Skeletal muscle cell (primary cell): ENCODE measurements at places on chromosomes 12 and 14.

- no peak for DNase-seq
Observed at GRCh38 chr12:103952497-103952896, 13.2 kb upstream of the TDG start.

DNA sequence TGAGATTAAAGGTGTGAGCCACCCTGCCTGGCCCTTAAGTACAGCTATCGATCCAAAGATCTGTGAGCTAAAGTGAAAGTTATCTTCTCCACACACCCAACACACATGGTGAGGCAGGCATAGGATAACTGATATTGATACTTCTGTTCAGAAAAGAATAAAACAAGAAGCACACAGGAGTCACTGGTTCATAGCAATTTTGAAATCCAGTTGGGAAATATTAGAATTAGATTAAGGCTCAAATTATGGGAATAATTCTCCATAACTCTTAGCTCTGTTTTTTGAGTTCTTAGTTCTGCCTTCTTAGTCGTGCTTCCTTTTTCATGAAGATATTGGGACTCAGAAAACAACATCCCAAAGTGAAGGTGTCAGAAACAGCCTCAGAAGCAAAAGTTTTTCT, 186.0 kb upstream of the PLXNC1 start:
- no peak for DNase-seq

- DNase-seq: no peak
Observed at GRCh38 chr14:100684154-100684553, 42.5 kb upstream of the DLK1 start.

DNA sequence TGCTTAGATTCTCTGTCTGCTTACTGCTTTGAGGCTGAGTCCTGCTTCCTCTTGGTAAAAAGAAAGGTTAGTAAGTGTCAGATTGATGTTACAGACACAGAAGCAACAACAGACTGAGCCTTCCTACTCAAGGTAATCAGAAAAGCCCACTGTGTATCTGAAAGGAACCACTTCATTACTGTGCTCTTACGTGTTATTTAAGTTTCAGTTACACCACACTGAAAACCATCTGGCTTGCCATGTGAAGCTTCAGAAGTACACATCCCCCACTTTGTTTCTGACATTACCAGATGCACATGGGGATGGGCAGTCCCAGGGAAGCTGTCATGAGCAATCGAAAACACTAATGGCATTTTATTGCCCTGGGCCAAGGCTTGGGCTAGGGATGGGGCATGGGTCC, 1290.1 kb downstream of the AACS start:
- no peak for DNase-seq

DNA sequence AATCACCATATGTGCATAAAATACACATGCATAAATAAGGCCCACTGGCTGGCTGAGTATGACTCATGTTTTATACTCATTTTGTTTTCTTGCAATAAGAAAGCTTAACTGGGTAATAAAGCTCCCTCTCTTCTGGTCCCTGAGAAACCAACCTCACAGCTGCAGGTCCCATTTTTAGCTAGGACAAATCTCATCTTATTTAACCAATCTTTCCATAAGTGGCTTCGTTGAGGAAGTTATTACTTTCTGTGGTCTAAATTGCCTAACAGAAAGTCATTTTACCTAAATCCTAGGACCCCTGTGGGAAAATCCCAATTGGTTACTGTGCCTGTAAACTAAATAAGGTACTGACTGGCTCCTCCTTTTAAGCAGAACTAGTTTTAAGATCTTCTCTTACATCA, 232.8 kb upstream of the FBXO33 start:
- DNase-seq: no peak

DNA sequence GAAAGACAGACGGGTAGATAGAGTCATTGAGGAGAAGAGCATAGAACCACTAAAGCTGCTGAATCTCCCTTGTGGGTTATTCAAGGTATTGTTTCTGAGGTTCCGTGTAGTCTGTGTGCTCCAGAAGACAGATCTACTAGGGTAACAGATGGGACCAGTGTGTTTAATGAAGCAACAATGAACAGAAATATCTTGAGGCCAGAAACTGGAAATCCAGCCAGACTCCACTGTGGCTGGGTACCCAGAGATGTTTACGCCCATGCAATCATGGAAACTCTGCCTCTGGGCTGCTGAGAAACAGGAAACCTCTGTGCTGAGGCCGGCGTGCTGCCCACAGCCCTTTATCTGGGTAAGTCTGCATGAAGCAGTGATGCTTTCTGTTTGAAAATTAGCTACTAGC, 8.3 kb downstream of the PROX2 start:
- DNase-seq: no peak

DNA sequence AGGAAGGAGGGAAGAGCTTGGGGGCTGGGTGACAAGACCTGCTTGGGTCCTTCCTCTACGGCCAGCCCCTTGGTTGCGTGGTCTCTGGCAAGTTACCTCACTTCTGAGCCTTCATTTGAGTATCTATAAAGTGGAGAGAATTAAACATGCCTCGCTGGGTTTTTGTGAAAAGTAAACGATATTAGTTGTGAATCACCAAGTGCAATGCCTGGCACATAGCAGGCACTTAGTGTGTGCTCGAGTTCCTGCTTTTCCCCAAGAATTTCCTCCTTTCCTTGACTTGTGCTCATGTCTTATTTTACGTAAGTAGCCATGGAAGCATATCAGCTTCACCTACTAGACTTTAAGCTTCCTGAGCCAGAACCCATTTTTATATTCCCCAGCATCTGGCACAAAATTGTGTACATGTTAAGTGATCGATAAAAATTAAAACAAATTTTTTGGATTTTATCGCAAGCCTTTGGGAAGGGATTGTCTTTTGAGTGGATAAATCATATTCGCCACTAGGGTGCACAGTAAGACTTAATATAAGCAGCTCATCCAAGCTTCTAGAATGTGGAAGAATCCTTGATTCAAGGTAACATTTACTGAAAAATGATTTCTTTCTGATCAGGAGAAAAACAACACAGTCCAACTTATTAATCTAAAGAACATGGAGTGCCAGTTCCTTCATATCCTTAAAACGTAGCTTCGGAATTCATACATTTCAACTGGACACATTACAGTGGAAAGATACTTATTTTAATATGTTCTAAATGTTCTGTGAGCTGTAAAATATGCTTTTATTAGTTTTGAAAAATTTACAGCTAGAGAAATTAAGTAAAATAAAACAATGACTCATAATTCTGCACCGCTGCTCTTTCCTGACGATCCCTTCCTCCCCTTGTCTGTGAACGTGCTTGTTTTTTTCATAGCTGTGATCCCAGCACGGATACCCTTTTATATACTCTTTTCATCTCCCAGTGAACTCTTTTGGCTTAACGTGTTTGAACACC, 62.0 kb downstream of the SLC25A47 start:
- peak; percentile 62 for DNase-seq

GRCh38 chr14:101916816-101917412, 47.5 kb upstream of the DYNC1H1 start:
- DNase-seq: no peak

- peak; percentile 90 for DNase-seq
Observed at GRCh38 chr14:92607702-92608429, 94.3 kb downstream of the RIN3 start.

DNA sequence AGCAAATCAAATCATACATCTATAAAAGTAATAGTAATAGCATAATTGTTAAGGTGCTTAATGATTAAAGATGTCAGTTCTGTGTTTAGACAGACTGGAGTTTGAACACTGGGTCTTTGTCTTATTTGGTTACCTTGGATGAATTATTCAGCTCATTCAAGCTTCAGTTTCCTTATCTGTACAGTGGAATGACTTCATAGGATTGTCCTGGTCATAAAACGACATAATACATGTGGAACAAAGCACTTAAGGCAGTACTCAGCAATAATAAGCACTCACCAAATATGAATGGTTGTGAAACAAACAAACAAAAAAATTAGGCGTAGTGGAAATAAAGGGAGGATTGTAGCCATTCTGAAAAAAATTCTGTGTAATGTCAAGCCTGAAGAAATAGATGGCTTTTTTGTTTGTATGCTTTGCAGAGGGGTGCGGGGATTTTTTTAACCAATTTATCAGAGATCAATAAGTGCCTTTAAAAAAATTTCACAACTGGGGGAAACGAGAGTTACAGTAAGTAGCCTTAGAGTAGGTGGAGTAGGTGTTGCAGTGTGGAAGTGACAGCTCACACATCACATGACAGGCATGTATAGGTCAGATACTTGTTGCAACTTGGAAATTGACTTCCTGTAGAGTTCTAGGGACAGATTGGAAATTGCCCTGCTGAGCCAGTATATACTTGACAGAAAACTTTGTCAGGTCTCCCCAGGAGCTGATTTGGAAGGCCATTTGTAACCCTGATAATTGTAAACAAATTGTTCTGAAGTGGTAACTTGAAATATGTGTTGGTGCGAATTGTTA, 157.7 kb downstream of the SLC15A5 start:
- DNase-seq: no peak

GRCh38 chr12:50507930-50508329, 3.1 kb downstream of the DIP2B start:
- DNase-seq: no peak

DNA sequence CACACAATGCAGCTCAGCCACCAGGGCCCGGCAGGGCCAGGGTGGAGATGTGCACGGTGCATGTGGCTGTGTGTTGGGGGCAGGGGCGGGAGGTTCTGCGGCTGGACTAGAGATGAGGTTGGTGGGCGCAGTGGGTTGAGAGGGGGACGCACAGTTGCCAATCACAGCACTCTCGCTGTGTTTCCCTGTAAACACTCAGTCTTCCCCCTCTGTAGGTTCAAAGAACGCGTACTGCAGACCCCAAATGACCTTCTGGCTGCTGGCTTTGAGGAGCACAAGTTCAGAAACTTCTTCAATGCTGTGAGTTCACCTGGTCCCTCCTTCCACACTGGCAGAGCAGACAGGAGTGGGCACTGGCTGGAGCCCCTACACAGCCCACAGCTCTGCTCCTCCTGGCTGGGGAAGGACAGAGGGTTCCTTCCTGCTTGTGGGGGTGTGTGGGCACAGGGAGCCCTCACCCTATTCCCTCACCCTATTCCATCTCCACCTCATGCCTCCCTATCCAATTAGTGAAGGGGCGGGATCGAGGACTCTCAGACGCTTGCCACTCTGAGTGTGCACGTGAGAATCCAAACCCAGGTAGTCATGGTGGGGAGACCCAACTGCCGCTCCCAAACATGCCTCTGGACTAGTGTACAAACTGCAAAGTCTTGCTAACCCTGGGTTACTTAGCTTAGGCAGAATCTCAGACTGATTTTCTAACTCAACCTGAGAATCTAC, 17.8 kb downstream of the OTUB2 start:
- DNase-seq: no peak

- no peak for DNase-seq
Observed at GRCh38 chr12:90071996-90072395, 363.4 kb upstream of the ATP2B1 start.

GRCh38 chr12:13071305-13072280, 27.4 kb downstream of the FAM234B start:
- no peak for DNase-seq

DNA sequence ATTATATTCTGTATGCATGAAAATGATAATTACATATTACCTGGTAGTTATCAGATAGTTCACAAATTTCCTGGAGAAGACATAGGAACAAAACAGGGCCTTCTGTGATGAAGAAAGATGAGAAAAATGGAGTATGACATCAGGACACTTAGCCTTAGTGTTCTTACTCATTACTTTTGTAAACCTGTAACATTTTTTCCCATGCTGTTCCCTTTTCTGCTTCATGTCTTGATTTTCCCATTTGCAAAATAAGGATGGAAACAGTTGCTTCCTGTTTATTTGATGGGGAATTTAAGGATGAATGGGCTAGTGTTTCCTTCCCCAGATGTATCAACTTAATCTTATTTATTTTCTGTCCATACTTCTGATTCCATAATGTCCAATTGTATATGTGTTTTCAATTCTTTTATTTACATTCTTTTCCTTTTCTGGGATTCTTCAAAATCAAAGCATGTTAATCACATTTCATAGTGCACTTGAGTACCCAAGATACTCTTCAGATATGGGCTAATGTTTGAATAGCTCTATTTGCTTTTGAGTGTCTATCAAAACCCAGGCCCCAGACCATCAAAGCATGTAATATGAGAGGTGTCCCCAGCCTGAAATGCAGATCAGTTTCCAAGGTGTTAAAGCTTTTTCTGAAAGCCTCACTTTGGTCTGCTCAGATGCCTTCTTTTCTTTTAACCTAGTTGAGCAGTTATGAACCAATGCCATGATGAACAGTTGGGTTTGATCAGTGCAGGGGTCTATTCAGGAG, 260.5 kb downstream of the RAD51B start:
- DNase-seq: no peak

- DNase-seq: no peak
Observed at GRCh38 chr14:26123459-26123858, 474.4 kb downstream of the NOVA1 start.

DNA sequence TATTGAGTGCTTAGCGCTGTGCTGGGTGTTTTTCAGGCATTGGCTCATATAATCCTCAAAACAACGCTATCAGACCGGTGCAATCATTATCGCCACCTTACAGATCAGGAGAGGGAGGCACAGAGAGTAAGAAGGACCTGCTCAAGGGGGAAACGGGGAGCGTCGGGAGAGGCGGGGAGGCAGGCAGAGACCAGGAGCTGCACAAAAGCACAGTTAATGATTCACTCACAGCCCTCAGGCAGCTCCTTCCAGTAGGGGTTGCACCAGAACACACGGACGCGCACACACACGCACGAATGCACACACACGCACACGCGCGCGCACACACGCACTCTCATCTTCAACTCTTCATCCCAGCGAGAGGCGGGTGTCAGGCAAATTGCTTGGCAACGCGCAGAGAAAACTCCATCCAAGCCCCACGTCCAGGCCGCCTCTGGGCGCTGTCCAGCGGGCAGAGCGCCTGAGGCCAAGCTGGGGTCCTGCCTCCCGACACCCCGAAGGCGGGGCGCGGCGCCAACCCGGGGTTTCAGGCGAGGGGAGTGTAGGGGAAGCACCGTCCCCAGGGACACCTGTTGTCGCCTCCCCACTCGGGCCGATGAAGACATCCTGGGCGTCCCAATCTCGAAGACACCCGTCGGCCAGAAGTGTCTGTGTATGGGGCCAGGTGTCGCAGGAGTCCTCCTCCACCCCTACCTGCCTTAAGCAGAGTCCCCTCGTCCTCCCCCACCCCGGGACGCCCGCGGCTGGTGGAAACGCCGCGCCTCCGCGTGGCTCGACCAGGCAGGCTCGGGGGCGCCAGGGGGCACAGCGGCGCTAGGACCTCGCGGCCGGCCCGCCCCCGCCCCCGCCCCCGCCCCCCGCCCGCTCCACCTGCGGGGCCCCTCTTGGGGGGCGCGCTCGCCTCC, 35.5 kb upstream of the STON2 start:
- no peak for DNase-seq

DNA sequence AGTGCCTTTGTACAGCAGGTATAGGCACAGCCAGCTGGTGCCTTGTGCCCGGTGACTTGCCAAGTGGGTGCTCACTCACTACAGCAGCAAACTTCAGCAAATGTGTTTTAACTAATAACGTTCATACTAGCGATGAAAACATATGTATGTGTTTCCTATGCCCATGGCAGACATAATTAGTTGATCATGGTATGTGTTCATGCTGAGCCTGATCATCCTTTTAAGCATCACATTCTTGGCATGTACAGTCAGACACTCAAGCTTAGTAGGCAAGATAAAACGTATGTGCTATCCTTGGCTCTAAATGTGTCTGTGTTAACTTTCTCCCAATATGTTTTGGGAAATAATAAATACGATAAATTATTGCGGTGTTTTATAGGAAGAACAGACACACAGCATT, 55.6 kb downstream of the RASSF8 start:
- no peak for DNase-seq
